ENCODE measurements at places on chromosomes 1 and 21.

GRCh38 chr1:102566182-102566581, 542.1 kb downstream of the COL11A1 start:
- no peak for DNase-seq

GRCh38 chr1:173332026-173332425, 124.9 kb upstream of the TNFSF4 start:
- no peak for DNase-seq

GRCh38 chr1:198174297-198174696, 17.5 kb downstream of the NEK7 start:
- no peak for DNase-seq

DNA sequence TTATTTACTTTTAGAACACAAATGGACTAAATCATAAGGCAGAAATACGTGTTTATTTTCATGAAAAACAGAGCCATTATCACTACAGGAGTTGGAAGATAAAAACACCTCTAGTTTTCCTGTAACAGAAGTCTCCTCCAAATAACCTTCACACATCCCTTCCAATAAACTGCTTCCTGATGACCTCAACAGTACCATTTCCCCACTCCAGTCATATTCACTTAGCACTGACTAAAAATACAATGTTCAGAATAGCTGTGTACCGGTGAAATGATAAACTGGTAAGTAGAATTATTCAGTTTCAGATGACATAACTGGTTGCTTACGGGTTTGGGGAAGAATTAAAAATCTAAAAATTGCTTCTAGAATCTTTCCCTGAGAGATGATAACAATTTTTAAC, 137.9 kb downstream of the DENND1B start:
- no peak for DNase-seq

All from stimulated activated CD8-positive, alpha-beta memory T cell treated with anti-CD3 and anti-CD28 coated beads, Interleukin-2, amount 100 ng/mL, for 1 hour (primary cell).